ENCODE measurements at places on chromosomes 5 and 9.

DNA sequence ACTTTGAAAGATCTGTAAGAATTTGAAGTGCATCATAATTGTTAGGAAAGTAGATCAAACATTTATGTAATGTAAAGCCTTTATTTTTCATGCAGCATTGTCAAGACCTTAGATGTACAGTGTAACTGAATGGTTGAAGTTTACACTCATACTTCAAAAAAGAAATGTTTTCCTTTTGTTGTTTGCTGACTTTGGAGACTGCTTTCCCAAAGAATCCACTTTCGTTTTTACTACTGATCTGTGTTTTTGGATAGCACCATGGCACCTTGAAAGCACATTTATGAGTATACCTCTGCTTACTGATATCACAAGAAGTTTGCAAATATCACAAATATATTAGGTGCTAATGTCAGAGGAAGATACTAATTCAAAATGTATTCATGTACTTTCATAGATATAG, 50.0 kb downstream of the PIP5K1B start:
- DNase-seq, result no peak

DNA sequence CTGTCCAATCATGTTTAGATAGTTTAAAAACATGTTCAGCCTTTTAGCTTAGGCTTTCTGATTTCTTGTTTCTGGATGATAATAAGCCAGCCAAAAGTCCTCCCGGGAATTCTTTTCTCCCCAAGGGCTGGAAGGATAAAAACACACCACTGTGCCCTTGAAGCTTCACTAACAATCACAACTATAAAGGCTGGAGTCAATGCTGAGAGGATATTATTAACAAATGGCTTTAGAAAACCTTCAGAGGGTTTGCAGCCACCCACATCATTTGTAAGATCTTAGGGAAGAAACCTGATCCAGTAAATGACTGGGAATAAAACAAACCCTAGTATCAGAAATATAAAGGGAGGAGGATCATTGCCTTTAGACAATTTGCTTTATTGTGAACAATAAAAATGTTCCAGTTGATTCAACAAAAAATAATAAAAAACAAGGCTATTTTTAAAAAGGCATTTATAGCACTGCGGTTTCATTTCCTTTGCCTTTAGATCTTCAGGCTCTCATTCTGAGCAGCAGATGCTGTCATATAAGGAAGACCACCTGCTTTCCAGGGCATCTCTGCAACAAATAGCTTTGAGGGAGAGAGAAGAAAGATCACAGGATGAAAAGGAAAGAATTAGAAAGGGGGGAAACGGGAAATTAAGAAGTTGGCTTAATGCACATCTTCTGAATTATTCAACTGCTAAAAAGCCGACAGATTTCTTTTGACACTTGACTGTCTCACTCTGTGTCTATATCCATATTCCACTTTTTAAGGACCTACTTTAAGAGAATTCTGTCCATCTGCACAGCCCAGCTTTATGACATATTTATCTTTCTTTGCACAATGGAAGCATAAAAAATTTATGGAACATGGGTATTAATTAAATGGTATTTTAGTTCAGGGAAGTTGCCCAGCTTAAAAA, 277.2 kb upstream of the SLC24A2 start:
- no peak for DNase-seq

GRCh38 chr9:105173306-105173705, 71.1 kb upstream of the SLC44A1 start:
- no peak for DNase-seq

DNA sequence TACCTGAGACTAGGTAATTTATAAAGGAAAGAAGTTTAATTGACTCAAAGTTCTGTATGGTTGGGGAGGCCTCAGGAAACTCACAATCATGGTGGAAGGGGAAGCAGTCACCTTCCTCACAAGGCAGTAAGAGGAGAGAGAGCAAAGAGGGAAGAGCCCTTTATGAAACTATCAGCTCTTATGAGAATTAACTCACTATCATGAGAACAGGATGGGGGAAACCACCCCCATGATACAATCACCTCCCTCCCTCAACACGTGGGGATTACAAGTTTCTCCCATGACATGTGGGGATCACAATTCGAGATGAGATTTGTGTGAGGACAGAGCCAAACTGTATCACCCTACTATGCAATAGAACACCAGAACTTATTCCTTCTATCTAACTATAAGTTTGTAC, 27.9 kb downstream of the CD274 start:
- DNase-seq, result no peak

Measured in progenitor cell of endocrine pancreas (in vitro differentiated cells).